ENCODE measurements at places on chromosomes 1 and 21.

DNA sequence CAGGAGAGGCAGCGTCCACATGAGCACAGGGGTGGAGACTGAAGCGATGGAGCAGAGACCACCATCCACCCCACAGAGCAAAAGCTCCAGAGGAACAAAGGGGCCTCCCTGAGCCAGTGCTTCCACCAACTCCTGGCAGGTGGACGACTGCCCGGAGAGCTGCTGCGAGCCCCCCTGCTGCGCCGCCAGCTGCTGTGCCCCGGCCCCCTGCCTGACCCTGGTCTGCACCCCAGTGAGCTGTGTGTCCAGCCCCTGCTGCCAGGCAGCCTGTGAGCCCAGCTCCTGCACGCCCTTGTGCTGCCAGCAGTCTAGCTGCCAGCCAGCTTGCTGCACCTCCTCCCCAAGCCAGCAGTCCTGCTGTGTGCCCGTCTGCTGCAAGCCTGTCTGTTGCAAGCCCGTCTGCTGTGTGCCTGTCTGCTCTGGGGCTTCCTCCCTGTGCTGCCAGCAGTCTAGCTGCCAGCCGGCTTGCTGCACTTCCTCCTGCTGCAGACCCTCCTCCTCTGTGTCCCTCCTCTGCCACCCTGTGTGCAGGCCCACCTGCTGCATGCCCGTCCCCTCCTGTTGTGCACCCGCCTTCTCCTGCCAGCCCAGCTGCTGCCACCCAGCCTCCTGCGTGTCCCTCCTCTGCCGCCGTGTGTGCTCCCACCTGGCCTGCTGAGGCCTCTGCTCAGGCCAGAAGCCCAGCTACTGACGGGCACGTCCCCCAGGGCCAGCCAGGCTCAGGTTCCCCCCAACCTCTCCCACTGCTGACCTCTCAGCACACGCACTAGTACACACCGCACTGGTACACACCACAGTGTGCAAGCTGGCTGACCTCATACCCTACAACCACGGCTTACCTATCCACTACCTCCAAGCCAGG is 5.4 kb downstream of the KRTAP10-12 start:
- DNase-seq = no peak

- DNase-seq = no peak
Measured at GRCh38 chr1:236491469-236492136, 32.2 kb upstream of the LGALS8 start.

GRCh38 chr1:153899509-153899908 is 23.3 kb downstream of the GATAD2B start:
- DNase-seq = no peak

DNA sequence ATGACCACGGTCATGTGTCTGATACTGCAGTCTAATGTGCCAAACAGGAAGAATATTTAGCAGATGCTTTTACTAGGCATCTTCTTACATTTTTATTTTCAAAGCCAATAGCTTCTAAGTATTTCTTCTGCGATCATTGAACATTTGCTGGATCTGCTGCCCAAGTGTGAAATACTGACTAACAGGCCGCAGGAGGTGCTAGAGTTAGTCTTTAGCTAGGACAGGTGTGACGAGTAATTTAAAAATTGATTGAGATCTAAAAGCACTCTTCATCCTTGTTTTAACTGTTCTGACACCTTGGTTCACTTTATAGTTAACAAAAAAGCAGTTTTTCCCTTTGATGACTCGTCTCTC is 748 bp upstream of the FAM78B start:
- no peak for DNase-seq

- DNase-seq = no peak
Measured at GRCh38 chr1:107972391-107973180, 7.6 kb upstream of the VAV3 start.

GRCh38 chr1:156213644-156213966 is 798 bp downstream of the PMF1 start:
- DNase-seq = no peak

GRCh38 chr1:234188454-234188792 is 184.8 kb upstream of the COA6 start:
- DNase-seq = no peak

GRCh38 chr1:198925567-198925966 is 286.7 kb downstream of the PTPRC start:
- no peak for DNase-seq

Data from stimulated activated CD4-positive, alpha-beta T cell treated with anti-CD3 and anti-CD28 coated beads, Interleukin-1b, Interleukin-23, amount 100 ng/mL, for 1 hour (primary cell).